Stimulated activated CD8-positive, alpha-beta memory T cell treated with anti-CD3 and anti-CD28 coated beads, Interleukin-7, amount 100 ng/mL, for 1 hour (primary cell): ENCODE measurements at places on chromosomes 16 and 17.

GRCh38 chr16:50751528-50751927, 9.6 kb downstream of the CYLD start:
- DNase-seq: no peak

DNA sequence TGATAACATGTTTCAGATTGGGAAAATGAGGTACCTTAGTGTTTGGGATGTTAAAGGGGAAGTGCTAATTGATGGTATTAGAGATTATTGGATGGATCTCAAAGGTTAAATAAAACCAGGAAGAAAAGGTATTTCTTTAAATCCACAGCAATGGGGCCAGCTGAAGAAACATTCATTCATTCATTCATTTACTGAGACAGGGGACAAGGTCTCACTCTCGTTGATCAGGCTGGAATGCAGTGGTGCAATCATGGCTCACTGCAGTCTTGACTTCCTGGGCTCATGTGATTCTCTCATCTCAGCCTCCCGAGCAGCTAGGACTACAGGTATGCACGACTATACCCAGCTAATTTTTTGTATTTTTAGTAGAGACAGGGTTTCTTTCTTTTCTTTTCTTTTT, 19.8 kb downstream of the EARS2 start:
- no peak for DNase-seq

GRCh38 chr16:49550140-49550539, 176.5 kb downstream of the C16orf78 start:
- DNase-seq: no peak

DNA sequence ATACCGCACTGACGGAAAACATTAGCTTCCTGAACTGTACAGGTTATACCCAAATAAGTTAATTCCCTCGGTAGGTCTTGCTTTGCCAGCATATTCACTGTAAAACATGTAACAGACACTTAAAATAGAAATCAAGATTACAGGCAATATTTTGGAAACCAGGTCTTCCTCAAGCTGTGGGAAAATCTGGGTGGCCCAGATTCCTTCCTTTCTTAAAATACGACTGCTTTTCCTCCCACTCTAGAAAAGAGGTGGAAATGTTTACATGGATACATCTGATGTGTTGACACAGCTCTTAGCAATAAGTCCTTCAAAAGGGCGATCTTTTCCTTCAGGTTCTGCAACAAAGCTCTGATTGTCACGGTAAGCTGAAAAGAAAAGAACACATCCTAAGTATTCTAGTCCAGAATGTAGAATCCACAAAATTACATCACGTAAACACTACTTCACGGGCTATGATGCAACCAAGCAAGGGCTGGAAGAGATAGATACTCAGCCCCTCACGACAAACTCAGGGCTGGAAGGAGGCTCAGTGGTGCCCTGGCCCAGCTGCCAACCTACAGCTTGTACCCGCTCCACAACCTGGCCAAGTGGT, 18.4 kb downstream of the STX8 start:
- no peak for DNase-seq

DNA sequence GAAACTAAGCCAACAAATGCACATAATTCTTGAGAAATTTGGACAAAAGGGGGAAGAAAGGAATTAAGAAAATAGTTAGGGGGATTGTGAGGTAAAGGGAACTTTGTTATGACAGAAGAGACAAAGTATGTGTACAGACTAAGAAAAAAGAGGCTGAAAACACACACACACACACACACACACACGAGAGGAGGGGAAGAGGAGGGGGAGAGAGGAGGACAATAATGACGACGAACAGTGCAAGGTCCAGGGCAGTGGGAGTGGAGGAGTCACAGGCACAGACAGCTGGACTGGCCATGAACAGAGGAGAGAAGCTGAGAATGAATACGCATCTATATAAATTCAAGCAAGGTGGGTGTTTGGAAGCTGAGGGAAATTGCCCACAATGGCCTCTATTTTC, 44.6 kb downstream of the MARVELD3 start:
- DNase-seq: no peak

- peak; percentile 85 for DNase-seq
Measured at GRCh38 chr16:28553776-28554633, at the start of gene SGF29. TSS of gene SGF29 (plus strand) at chr16:28553920. CDS start at chr16:28581070, 27,150 bp downstream.

GRCh38 chr16:78415013-78415412, 315.6 kb downstream of the WWOX start:
- DNase-seq: no peak

DNA sequence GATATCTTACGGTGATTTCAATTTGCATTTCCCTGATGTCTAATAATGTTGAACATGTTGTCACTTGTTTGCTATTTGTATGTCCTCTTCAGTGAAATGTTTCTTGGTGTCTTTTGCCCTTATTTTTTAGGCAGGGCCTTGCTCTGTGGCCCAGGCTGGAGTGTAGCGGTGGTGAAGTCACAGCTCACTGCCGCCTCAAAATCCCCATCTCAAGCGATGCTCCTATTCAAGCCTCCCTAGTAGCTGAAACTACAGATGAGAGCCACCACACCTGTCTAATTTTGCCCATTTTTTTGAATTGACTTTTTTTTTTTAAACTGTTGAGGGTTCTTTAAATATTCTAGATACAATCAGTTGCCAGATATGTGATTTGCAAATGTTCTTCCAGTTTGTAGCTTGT, 8.3 kb downstream of the UBE2G1 start:
- DNase-seq: no peak

DNA sequence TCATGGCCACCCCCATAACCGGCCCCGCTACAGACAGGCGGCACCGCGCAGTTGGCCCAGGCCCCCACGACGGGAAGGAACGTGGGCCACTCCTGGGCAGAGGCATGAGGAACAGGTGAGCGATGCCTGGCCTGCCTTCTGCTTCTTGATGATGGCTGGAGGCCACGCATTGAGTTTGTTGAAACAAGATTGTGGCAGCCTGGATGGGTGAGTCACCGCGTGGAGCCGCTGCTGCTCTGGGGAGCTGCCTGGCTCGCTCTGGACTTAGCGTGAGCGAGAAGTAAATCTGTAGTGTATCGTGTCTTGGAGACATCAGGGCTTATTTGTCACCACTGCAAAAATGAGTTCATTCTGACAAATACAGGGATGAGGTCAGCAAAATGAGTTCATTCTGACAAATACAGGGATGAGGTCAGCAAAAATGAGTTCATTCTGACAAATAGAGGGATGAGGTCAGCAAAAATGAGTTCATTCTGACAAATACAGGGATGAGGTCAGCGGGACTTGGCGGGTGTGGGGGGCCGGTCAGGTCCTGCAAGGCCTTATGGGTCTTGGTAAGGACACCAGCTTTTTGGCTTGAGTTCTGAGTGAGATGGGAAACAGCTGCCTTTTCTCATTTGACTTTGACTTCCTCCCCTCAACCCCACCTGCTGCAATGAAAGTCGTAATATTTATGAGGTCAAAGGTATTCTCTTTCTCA, 93.0 kb downstream of the SEC14L1 start:
- DNase-seq: no peak

- DNase-seq: no peak
Measured at GRCh38 chr17:44997733-44998520, 29.8 kb upstream of the C1QL1 start.

DNA sequence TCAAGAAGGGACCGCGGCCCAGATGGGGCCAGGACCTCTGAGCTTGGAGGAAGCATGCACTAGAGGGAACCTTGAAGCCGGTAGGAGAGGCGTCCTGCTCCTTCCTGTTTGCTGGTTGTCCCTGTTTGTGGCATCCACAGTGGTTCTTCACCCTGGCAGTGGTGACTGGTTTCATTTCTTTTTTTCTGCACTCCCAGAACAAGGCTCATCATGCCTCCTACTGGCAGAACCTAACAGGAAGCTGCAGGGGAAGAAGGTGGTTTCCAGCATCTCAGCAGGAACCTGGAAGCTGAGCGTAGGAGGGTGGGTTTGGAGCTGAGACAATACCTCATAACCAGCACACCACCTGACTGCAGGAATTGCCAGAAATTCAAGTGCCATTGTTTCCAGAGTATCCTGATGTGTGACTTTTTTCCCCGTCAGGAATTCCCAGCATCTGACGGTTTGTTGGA, 5.8 kb downstream of the TMEM231 start:
- DNase-seq: no peak

- DNase-seq: no peak
Measured at GRCh38 chr17:47774987-47775580, 42.0 kb downstream of the TBX21 start.

- no peak for DNase-seq
Measured at GRCh38 chr16:49884033-49885015, 28.4 kb upstream of the ZNF423 start.

- peak; percentile 41 for DNase-seq
Measured at GRCh38 chr17:42679492-42680330, 1.9 kb downstream of the CCR10 start.
